ENCODE measurements at places on chromosomes 13 and 19.

DNA sequence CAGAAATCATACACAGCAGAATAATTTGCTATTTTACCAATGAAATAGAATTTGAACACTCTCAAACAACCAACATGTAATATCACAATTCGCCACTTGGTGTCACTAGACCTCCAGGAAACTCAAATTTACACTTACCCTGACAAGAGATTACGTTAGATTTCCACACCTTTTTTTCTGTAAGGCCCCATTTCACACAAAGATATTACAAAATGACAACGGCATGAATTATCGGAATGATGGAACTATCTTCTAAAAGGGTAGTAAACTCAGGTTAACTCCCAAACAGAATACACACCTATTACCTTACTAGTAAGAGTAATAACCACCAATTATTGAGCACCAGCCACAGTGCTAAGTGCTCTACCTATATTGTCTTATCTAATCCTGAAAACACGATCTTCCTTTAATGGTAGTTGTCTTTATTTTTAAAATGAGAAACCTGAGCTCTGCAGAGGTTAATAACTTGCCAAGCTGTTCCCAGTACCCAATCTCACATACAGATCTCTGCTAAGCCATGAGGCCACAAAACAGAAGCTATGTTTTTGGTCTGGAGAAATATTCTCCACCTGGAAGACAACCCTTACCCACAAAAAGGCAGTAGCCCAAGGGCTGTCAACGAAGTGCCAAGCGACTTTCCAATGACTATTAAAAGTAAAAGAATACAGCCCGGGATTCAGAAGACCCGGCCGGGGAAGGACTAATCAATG, 152.4 kb downstream of the DCLK1 start:
- DNase-seq: no peak

GRCh38 chr19:4622695-4623421, 16.5 kb upstream of the TNFAIP8L1 start:
- DNase-seq: no peak

- DNase-seq: no peak
Observed at GRCh38 chr13:31850041-31850555, 110.8 kb downstream of the RXFP2 start.

DNA sequence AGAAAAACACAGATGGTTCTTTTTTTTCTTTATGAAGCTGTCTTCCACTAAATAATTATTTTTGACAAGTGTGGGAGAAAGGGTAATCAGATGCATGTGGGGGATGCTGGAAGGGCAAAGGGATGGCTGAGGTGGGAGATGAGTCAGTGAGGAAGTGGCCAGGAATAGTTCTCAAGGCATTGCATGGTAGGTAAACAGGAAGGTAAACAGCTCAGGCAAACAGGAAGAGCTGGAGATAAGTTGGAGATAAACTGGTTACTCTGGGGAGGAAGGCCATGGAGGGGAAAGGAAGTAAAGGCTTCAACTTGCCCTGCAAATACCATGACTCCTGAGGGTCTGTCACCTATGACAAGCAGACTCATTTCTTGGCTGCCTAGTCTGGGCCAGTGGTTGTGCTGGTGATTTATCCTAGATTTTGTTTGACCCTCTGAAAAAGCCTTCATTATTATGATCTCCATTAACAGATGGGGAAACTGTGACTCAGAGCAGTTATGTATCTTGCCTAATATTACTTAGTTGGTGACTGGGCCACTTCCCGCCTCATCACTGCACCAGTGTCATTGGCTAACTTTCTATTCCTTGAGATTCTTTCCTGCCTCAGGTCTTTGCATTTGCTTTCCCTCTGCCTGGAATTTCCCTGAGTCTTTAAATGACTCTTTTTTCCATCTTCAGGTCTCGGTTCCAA, 17.1 kb downstream of the ACTL9 start:
- no peak for DNase-seq

DNA sequence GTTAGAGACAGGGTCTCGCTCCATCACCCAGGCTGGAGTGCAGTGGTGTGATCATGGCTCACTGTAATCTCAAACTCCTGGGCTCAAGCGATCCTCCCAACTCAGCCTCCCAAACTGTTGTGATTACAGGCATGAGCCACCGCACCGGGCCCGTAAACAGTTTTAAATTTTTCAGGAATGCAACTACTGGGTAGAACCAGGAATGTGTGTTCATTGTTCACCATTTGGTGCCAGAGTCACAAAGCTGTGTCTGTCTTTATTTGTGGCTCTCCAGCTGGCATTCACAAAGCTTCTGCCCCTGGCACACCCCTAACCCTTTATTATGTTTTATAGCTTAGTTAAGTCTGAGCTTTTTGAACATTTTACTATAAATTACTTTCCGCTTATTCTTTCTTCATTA, 19.8 kb upstream of the ACP7 start:
- DNase-seq: no peak

GRCh38 chr13:30792285-30793000, 57.1 kb downstream of the ALOX5AP start:
- DNase-seq: no peak

GRCh38 chr13:106433066-106433465, 102.4 kb downstream of the EFNB2 start:
- DNase-seq: no peak

DNA sequence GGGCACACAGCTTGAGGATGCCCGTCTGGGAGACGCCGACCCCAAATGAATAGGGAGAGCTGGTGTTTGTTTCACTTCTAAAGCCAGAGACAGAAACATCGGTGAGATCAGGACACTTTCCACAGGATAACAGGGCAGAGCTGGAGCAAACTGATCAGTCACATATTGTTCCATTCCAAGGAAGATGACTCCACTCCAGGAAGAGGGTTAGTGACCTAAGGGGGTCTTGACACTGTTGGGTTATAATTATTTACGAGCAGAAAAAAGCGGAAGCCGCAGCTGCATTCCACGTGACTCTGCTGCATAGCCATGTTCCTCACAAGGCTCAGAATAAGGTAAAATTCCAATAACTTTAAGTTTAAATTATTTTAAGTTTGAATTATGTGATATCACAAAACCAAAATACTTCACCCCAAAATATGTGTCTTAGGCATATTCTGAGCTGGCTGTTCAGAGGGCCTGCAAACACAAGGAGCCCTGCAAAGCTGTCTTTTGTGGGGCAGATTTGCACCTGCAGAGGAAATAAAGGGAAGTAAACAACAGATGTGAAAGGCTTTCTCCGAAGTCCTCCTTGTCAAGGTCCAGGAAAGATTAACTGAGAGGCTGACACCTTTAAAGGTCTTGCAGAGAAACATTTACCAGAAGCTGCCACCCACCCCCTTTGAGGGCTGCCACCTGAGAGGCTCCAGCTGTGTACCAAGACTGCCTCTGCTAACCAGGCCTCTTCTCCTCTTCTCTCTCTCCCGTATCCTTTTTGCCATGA, 819.2 kb downstream of the UQCRFS1 start:
- DNase-seq: no peak

DNA sequence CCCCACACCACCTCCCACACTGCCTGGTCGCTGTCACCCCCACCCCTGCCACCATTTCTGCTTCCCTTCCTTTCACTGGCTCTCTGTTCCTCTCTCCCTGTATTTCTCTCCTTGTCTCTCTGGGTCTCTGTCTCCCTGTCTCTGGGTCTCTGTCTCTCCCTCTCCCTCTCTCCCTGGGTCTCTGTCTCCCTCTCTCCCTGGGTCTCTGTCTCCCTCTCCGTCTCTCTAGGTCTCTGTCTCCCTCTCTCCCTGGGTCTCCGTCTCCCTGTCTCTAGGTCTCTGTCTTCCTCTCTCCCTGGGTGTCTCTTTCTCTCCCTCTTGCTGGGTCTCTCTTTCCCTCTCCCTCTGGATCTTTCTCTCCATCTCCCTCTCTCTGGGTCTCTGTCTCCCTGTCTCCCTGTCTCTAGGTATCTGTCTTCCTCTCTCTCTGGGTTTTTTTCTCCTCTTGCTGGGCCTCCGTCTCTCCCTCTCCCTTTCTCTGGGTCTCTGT, 21.6 kb downstream of the KLHL26 start:
- no peak for DNase-seq

- DNase-seq: no peak
Observed at GRCh38 chr19:51226067-51226466, 1.2 kb downstream of the CD33 start.

DNA sequence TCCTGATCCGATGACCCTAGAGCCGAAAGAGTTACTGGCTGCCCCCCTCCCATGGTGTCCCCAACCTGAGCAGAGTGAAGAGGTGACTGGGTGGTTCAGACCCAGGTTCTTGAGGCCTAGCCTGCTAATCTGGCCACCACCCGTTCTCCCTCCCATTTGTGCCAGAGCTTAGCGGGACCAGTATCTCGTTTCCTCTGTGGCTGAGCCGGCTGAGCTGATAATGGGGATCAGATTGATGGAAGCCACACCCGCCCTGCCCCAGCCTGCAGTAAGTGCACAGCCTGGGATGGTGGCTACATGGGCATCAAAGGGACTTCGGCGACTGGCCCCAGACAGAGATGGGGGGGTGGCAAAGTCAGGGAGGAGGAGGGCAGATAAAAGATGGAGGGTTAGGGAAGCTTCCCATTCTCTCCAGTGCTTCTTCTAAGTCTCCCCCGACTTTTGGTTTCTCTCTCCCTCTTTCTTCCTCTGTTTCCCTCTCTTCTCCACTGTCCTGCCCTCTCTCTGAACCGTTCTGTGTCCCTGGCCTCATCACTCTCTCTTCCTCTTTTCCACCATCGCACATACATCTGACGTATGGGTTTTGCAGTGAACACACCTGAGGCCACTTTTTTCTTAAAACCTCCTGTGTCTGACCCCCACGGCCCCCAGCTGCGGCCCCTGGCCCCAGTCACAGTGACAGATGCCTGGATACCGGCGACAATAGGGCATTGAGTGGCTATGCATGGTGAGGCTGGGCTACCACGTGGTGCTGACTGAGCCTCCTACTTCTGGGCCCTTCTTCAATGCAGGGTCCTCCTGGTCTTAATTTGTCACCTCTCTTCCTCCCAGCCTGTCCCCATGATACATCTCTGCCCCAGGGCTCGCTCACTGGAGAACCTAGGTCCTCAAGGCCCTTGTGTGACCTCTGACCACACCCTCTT, 2.4 kb downstream of the ELAVL3 start:
- DNase-seq: no peak

DNA sequence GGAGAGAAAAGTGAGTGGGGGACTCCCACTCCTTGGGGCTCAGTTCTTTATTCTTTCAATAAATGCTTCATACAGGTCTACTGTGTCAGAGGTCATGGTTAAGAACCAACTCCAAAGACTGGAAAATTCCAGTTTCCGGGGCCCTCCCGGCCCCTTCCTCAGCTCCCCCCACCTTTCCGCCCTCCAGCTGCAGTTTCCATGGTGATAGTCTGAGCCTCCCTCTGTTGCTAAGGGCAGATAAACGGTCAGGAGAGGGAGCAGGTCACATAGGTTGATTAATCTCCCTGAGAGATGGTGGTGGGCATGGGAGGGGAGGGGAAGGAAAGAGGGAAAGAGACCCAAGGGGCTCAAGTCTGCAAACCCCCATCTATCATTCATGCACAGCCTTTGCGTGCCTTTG, 131.5 kb upstream of the USP29 start:
- no peak for DNase-seq

DNA sequence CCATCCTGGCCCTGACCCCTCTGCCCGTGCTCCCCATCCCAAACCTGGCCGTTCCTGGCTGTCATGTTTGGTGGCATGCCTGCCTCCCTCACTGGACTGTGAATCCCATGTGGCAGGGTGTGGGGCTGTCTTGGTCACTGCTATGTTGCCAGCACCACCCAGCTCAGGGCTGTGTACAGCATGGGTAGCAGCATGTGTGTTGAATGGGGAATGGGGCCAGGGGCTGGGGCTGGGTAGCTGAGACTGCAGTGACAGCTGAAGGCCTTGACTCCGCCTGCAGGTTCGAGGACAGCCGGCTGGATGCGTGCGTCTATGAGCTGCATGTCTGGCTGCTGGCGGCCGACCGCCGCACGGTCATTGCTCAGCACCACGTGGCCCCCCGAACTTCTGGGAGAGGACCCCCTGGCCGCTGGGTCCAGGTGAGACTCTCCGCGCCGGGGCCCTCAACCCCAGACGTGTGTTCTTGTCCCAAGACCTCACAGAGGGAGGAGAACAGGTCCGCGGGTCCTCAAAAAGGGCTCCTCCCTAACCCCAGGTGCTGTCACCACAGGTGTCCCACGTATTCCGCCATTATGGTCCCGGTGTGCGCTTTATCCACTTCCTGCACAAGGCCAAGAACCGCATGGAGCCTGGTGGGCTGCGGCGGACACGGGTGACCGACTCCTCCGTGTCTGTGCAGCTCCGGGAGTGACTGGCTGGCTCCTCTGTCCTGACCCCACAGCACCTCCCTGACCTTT, 3.5 kb downstream of the NCCRP1 start:
- DNase-seq: no peak

GRCh38 chr19:9323557-9323918, 441 bp upstream of the ZNF559 start:
- no peak for DNase-seq

GRCh38 chr13:43107780-43108179, 84.4 kb downstream of the DNAJC15 start:
- no peak for DNase-seq

GRCh38 chr13:39259371-39260140, 221.3 kb downstream of the NHLRC3 start:
- no peak for DNase-seq

- no peak for DNase-seq
Observed at GRCh38 chr13:39536274-39536673, 66.7 kb downstream of the LHFPL6 start.

- DNase-seq: no peak
Observed at GRCh38 chr13:98476106-98476505, 100.8 kb downstream of the STK24 start.

DNA sequence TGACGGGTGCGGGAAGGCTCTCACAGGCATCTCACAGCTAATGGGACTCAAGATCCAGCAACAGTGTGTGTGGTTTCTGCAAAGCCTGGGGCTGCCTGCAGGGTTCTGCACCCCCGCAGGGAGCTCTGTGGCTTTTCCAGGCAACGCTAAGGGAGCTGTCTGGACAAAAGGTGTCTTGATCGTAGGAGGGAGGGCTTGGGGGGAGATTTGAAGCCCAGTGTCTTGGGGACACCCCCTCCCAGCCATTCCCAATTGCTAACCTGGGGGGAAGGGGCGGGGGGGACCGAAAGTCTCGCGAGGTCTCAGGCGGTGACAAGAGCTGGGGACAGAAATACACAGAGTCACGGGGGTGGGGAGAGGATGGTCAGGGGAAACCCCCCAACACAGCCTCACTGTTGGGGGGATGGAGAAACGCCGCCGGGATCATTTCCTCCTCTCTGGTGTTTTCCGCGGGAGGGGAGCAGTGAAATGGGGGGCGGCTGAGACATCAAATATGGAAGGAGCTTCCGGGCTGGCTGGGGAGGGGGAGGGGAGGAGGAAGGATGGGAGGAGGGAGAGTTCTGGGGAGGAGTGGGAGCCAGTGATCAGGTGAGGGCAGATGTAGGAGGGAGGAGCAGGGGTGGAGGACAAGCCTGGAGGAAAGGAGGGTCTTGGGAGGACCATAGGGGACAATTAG, 13.3 kb downstream of the KCNC3 start:
- no peak for DNase-seq

- no peak for DNase-seq
Observed at GRCh38 chr19:18832306-18833140, 764 bp downstream of the UPF1 start.

DNA sequence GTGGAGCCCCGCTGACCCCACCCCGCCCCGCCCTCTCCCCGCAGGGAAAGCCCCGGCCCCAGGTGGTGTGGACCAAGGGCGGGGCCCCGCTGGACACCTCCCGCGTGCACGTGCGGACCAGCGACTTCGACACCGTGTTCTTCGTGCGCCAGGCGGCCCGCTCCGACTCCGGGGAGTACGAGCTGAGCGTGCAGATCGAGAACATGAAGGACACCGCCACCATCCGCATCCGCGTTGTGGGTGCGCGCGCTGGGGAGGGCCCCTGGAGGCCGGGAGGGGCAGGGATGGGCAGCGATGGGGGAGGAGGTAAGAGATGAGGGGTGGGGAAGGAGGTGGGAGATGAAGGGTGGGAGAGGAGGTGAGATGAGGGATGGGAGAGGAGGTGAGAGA, 17.2 kb upstream of the EMC10 start:
- no peak for DNase-seq
